ENCODE measurements at places on chromosomes 6 and 20.

GRCh38 chr6:75778757-75779156, 29.7 kb downstream of the MYO6 start:
- H3K36me3 ChIP-seq, result no peaks in the 10 kb centered on the region
- peaks cover 5% of the 10 kb centered on the region for H3K4me1 ChIP-seq
- H3K27ac ChIP-seq, result no peak overlapping the region
- DNase-seq, result no peak
- no peaks in the 10 kb centered on the region for H3K27me3 ChIP-seq

DNA sequence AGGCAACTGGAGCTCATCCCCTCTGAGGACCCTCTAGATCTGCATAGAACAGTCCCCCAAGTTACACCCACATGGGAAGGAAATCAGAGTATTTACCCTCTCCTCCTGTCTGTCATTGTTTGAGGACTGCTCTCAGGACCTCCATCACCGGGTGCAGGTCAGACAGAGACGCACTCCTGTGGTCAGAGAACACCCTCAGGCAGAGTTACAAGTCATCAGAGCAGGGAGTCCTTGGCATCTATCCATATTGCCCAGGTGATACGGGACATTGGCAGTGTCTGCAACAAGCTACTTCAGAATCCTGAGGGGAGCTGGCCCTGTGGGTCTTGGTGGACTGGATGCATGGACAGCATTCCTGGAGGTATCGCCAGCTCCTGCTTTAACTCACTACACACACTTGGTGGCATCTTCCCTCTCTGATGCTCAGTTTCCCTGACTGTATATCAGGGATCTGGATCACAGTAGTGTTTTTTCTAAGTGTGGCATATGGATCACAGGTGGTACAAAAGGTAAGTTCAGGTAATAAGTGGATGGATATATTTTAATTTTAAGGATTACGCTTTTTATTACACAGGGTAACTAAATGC, 15.1 kb upstream of the ISM1 start:
- no peak overlapping the region for H3K4me3 ChIP-seq
- no peaks in the 10 kb centered on the region for H3K27me3 ChIP-seq
- no peak for DNase-seq
- no peaks in the 10 kb centered on the region for H3K4me1 ChIP-seq
- no peak overlapping the region for H3K27ac ChIP-seq

DNA sequence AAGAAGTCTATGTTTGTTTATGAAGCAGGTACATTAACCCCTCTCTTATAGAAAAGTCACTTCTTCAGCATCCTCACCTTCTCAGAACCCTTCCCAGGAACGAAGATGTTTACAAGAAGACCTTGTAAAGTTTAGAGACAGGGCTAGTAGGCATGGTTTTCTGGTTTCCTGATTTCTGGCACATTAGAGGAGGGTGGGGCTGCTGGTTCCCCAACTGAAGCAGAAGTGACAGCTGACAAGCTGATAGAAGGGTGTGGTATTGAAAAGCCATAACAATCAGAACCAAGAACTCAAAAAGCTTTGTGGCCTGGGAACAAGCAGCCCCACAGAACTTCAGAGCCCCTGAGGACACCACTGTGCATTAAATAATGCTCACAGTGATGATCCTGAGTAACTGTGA, 91.2 kb downstream of the RTN4IP1 start:
- H3K4me3 ChIP-seq, result no peak overlapping the region
- no peaks in the 10 kb centered on the region for H3K4me1 ChIP-seq
- peaks cover under 1% of the 10 kb centered on the region for H3K27me3 ChIP-seq
- DNase-seq, result no peak

DNA sequence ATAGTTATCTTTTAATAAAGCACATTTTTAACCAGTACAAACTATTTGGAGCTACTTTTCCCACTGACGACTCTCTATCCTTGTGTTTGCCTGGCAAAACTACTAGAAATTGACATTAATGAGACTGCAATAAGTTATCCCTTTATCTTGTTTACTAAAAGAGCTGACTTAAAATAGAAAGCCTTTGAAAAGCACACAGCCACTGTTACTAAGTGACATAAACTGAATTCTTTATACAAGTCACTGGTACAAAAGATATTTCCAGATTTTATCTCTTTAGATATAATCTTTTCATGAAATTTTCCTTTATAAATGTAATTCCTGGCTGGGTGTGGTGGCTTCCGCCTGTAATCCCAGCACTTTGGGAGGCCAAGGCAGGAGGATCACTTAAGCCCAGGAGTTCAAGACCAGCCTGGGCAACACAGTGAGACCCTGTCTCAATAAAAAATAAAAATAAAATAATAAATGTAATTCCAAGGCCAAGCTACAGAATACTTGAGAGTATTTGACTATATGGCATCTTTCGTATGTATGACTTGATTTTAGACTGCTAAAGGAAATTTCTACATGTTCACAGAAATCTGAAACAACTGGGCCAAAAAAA, 9.5 kb downstream of the MBOAT1 start:
- no peaks in the 10 kb centered on the region for H3K27me3 ChIP-seq
- H3K4me3 ChIP-seq, result no peak overlapping the region
- H3K27ac ChIP-seq, result no peak overlapping the region
- peaks cover 8% of the 10 kb centered on the region for H3K4me1 ChIP-seq
- DNase-seq, result no peak
